ENCODE measurements at places on chromosomes 1 and 21.

- DNase-seq = no peak
Measured at GRCh38 chr1:112702420-112703261, 4.3 kb downstream of the RHOC start.

DNA sequence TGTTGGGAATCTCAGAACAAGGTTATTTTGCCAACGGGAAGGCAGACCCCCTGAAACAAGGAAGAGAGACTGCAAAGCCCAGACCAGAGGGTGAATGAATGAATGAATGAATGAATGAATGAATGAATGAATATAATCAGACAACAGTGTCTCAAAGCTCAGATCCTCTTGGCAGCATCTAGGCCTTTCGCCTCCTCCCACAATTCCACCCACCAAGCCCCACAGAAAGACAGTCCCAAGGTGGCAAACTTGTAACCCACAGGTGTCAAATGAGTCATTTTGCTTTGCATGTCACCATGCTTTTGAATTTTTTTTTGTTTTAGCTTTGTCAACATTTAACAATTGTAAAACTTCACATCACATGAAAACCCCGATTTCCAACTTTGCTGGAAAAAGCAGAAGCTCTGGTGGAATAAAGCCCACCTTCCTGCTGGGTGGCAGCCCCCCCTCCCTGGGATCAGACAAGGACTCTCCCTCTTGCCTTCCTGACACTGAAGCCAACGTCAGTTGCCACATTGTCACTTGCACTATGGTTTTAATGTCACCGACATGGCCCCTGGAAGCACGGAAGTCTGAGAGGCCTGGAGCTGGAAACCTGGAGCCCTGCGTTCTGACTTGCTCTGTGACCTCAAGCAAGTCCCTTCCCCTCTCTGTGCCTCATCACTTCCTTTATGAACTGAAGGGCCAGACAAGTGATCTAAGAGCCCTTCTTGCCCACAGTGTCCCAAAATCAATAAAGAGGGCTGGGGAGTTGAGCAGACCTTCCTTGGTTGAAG is 134.6 kb upstream of the RUNX3 start:
- no peak for DNase-seq

- DNase-seq = no peak
Measured at GRCh38 chr1:71223641-71224340, 143.0 kb upstream of the ZRANB2 start.

DNA sequence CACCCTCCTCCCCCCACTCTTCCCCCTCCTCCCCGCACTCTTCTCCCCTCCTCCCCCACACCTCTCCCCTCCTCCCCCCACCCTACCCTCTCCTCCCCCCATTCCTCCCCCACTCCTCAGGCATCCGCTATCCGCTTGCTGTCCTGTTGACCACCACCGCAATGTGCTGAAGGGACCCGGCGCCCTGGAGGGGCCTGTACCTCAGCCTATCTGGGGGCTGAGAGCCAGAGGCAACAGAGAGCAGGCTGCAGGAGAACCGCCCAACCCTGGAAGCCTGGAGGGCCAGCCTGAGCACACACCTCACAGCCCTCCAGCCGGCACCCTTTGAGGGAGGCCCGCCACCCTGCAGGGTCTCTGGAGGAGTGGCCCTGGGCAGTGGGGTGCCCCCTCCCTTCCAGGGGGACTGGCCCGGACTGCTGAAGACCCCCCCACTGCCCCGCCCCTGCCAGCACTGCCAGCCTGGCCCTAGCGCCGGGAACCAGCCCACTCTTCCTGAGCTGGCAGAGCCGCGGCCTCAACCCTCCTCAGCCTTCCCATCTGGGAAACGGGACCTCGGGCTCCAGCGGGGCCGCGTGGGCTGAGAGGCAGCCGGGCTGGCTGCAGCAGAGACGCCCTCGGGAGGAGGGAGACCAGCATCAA is 1.2 kb downstream of the C1QTNF12 start:
- DNase-seq = no peak

GRCh38 chr1:89779151-89779940 is 41.5 kb upstream of the LRRC8D start:
- DNase-seq = no peak

DNA sequence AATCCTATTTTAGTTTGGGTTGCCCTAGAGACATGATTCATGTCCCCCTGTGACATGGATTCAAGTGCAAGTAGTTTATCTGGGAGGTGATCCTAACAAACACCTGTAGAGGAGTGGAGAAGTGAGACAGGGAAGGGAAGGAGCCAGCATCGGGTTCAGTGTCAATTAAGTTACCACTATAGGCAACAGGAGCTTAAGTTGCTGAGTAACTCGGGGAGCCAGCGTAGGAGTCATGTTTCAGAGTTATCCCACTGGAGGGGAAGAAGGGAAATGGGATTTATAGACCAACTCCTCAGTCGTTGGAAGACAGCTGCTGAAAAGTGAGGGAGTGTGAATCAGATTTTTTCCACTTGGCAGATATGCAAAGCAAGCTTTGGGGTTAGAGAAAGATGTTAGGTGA is 54.9 kb downstream of the SLC30A7 start:
- DNase-seq = no peak

GRCh38 chr1:111489604-111490003 is 13.8 kb downstream of the ADORA3 start:
- DNase-seq = no peak

- no peak for DNase-seq
Measured at GRCh38 chr1:78420181-78420580, 70.6 kb upstream of the PTGFR start.

DNA sequence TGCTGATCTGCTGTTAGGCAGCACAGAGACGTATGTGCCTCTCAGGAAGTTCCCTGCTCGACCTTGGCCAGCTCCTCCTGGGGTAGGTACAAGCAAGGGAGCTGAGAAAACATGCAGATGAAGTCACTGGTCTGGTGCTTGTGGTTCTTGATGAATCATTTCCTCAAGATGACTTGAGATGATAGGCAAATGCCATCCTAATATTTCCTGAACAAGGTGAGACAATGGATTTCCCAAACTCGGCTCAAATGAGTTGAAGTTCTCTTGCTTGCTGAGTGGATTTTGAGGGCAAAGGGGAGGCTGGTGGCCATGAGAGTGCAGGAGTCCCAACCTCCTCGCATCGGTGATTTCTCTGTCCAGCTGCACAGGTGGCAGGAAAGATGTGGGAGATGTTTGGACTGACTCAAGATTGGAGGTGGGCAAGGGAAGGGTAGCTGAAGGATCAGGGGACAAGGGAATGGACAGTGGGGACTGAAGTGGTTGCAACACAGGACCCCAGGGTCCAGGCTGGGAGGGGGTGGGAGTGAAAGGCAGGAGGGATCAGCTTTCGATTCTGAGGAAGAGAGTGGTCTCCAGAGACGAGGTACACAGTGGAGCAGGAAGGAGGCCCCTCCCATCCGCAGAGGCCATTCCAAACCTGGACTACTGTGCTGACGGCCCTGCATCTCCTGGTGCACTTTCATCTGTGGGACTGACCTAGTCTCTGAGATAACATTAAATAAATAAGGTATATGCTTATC is 63.9 kb downstream of the CAPN2 start:
- no peak for DNase-seq

DNA sequence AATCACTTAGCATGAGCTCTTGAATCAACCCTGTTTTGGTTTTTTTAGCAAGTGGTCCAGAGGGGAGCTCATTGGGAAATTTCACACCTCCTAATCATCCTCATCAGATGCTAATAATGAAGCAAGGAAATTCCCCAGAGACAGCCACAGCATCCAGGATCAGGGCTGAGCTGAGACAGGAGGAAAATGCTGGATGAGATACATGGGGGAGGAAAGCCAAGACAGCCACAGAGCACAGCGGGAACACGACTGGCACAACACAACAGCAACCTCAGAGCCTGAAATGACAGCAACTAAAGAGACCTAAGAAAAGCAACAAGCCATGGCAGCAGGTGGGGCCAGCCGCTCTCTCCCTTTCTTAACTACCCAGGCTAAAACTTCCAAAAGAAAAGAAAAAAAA is 70.4 kb downstream of the UBR4 start:
- DNase-seq = no peak

GRCh38 chr21:44849616-44850130 is 23.8 kb downstream of the PTTG1IP start:
- no peak for DNase-seq

GRCh38 chr1:11364170-11364569 is 91.2 kb downstream of the UBIAD1 start:
- DNase-seq = no peak

GRCh38 chr21:35106246-35106835 is 57.2 kb upstream of the RUNX1 start:
- DNase-seq = no peak

- no peak for DNase-seq
Measured at GRCh38 chr1:36436821-36437220, 13.4 kb downstream of the OSCP1 start.

DNA sequence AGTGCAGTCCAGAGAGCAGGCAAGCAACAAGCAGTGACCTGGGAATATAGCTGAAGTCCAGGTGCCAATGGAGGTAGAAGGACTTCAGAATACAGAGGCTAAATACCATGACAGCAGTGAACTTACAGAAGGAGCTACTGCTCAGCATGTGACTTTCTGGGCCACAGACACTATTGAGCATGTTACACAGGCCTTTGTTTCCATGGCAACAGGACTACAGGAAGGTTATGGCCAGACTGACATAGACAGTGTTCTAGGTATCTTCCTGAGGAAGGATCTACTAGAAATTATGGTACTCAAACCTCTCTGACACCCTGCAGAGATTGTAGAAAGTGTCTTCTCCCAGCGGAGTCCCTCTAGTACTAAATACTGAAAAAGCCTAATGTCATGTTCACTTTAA is 11.0 kb downstream of the OR2M5 start:
- no peak for DNase-seq

DNA sequence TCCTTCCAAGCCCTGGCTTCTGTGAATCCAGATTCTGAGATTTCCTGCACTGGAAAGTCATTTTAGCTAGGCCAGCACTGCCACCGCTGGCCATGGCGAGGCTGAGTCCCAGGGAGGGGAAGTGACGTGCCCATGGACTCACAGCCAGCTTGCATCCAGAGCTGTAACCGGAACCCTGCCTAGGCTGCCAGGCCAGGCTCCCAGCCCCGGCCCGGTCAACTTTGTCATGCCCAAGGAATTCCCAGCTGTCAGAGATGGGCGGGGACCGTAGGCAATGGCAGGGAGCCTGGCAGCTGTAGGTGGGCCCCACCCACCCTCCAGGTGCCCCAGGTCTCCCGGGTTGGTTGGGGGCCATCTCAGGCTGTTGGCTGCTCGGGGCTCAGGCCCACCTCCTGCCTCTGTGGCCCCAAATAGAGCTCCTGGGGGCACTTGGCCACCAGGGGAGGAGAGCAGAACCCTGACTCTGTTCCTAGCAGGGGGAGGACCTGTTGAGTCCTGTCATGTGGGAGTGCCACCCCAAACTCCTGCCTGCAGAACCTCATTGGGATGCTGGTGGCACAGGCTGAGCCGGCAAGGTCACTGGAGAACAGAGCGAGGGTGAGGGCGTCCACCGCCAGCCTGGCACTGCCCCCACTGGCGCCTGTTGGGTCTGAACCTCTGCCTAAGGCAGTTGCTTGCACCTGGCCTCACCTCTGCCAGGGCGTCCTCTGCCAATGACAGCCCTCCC is 57.8 kb downstream of the FOXO6 start:
- no peak for DNase-seq

- no peak for DNase-seq
Measured at GRCh38 chr1:15515022-15515663, 8.9 kb downstream of the CASP9 start.

DNA sequence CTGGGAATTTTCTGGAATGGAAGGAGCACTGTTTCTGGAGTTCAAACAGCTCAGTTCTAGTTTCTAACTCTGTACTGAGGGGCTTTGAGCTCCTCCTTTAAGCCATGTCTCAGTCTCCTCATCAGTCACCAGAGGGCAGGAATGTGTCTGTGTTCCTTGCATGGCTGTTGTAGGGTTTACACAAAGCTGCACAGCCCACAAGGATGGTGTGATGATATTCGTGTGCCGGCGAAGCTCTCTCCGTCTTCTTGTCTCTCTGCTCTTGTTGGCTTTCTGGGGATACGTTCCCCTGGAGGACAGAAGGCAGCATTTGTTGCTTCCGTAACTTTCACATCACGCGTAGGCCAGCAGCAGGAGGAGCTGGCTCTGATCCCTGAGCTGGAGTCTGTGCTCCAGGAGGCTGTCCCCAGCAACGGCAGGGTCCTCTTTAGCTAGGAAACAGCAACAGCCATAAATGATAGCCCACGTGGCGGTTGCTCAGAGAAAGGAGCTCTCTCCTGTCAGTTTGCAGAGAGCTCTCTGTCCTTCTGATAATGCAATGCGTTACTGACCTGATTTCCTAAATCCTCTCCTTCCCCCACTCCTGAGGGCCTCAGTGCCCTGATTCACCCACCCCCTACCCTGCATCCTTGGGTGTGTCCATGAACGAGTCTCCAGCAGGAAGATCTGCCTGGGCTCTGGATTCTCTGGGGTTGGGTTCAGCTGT is 189.2 kb upstream of the VAMP3 start:
- no peak for DNase-seq

DNA sequence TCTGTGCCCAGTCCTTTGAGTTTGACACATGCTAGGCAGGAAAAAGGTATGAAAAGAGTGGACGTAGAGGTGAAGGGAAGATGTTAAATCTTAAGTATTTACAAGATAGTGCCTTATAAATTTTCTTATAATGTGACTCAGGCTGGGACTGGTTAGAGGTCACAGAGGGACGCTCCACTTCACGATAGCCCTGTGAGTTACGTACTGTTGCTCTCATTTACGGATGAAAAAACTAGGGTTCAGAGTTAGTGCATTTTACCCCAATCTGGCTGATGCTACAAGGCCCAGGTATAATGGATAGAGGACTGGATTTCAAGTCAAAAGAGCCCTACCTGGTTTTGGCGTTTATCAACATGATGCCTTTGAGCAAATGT is 1.4 kb upstream of the TUT4 start:
- DNase-seq = no peak

DNA sequence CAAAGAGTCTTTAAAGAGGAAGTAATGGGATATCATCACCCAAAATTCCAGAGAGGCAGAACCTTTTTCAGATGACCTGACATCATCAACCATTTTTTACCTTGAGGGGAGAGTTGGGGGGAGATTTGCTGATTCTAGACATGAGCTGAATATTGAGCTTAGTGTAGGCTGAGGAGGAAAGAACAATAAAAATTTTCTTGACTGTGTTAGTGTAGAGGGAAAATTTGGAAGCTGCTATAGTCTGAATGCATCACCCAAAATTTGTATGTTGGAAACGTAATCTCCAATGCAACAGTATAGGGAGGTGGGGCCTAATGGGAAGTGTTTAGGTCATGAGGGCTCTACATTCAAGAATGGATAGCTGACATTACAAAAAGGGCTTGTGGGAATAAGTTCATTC is 17.8 kb upstream of the CD84 start:
- DNase-seq = no peak

- DNase-seq = peak; percentile 58
Measured at GRCh38 chr1:240008298-240008697, 83.4 kb upstream of the FMN2 start.

GRCh38 chr1:244297616-244298015 is 154.1 kb downstream of the ADSS2 start:
- DNase-seq = no peak

GRCh38 chr1:26721669-26722355 is 26.0 kb downstream of the ARID1A start:
- DNase-seq = no peak

GRCh38 chr1:235429143-235429542 is 61.9 kb downstream of the TBCE start:
- no peak for DNase-seq
